HepG2 (cell line): ENCODE measurements at places on chromosomes 13 and 19. TPM values are rescaled to one million over a fixed set of nuclear protein-coding genes. Genes with fewer than 3 reads are reported as not detected.

Gene BCL2L12
- 32.6 and 40.8 TPM in 2 replicates for total RNA-seq

Gene RGL3
- total RNA-seq: 1.2 and 4.2 TPM in 2 replicates

Gene ZSCAN4
- total RNA-seq: 0.56 and 0.60 TPM in 2 replicates

Gene ZNF599
- 5.8 and 9.4 TPM in 2 replicates for total RNA-seq

Gene TNNT1
- total RNA-seq: 1.3 and 1.4 TPM in 2 replicates

Gene DKKL1
- 0.31 TPM in 1 of 2 replicates, not detected in the other for total RNA-seq

DNA sequence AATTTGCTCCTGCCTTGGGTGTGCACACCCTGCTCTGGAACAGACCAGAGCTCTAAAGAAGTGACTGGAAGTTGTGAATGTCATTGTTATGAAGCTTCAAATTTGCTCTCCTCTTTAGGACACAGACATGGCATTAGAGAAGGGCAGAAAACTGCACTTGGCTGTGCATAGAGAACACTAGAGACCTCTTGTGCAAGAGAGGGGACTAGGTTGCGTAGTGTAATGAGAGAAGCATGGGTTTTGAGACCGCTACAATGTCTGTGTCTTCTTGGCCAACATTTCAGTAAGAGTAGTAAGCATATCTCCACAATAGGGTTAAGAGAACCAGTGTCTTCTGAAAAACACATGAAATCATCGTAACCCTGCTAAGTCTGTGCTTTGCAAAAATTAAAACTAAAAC, 423.3 kb downstream of the SPRY2 start:
- H3K4me1 ChIP-seq: no peaks in the 10 kb centered on the region
- no peak overlapping the region for H3K27ac ChIP-seq
- no peak overlapping the region for H3K4me3 ChIP-seq

DNA sequence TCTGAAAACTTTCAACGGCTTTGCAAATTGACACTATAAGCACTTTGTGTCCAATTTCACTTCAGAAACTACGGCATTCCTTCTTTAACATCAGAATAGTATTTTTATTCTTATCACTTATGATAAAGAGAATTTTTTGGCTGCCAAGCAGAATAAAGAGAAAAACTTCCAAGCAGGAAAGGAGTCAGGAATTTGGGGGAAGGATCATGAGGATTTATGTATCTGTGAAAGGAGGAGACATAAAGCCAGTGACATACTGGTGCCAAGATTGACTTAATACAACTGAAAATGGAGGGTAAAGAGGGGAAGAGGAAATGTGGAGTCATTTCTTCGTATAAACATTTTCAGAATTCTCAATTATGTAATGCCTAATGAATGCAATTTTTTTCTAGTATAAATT, 94.7 kb downstream of the RBM26 start:
- no peak for DNase-seq
- H3K27ac ChIP-seq: no peak overlapping the region
- no peaks in the 10 kb centered on the region for H3K36me3 ChIP-seq
- no peak overlapping the region for H3K4me3 ChIP-seq
- no peaks in the 10 kb centered on the region for H3K27me3 ChIP-seq

GRCh38 chr19:10808937-10809649, 26.9 kb downstream of the TMED1 start:
- no peak overlapping the region for H3K4me3 ChIP-seq
- no peak overlapping the region for H3K27ac ChIP-seq
- peaks cover 14% of the 10 kb centered on the region for H3K36me3 ChIP-seq
- H3K4me1 ChIP-seq: peaks cover 22% of the 10 kb centered on the region
- H3K27me3 ChIP-seq: no peaks in the 10 kb centered on the region
- DNase-seq: no peak

DNA sequence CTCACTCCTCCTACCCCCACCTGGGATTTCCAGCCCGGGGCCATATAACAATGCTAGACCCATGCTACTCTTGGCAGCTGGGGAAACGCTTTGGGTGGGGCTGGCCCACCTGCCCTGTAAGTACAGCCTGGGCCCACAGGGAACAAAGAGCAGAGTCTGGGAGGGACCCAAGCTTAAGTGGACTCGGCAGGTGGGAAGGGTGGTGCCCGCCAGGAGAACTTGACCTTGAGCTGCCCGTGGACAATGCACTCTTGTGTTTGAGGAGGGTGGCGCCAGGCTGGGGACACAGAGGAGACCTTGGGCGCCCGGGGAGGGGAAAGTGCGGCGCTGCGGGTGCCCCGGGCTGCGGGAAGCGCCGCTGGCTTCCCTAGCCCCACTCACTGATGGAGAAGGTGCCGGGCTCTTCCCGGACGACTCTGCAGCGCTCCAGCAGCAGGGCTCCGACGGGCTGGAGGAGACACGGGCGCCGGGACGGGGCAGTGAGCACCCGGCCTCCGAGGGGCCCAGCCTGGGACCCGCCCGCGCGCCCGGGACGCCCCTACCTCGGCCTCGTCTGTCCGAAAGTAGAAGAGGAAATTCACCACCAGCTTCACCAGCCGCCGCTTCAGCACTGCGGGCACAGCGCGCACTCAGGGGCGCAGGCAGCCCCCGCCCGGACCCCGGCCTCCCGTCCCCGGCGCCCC, 607 bp downstream of the PLEKHJ1 start:
- H3K27me3 ChIP-seq: no peaks in the 10 kb centered on the region
- H3K4me3 ChIP-seq: peak overlapping the region; percentile 92
- peak; percentile 85 for DNase-seq
- H3K27ac ChIP-seq: peak overlapping the region; percentile 97
- peaks cover 65% of the 10 kb centered on the region for H3K4me1 ChIP-seq
- H3K36me3 ChIP-seq: peaks cover 12% of the 10 kb centered on the region; the same call in 2 of the 3 replicates

DNA sequence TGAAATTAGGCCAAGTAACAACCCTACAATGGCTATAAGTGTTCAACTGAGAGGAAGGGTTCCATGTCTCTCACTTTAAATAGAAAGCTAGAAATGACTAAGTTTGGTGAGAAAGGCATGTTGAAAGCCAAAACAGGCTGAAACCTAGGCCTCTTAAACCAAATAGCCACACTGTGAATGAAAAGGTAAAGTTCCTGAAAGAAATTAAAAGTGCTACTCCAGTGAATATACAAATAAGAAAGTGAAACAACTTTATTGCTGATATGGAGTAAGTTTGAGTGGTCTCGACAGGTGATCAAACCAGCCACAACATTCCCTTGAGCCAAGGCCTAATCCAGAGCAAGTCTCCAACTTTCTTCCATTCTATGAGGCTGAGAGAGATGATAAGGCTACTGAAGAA, 209.6 kb downstream of the KLF12 start:
- no peaks in the 10 kb centered on the region for H3K4me1 ChIP-seq
- H3K36me3 ChIP-seq: no peaks in the 10 kb centered on the region
- DNase-seq: no peak
- H3K27ac ChIP-seq: no peak overlapping the region

GRCh38 chr19:5436106-5436947, 18.9 kb upstream of the ZNRF4 start:
- no peak overlapping the region for H3K4me3 ChIP-seq
- H3K4me1 ChIP-seq: peaks cover 18% of the 10 kb centered on the region
- peaks cover 1% of the 10 kb centered on the region; the same call in 1 of the 2 replicates for H3K27me3 ChIP-seq

- H3K36me3 ChIP-seq: no peaks in the 10 kb centered on the region
- peaks cover under 1% of the 10 kb centered on the region; the same call in 2 of the 3 replicates for H3K27me3 ChIP-seq
- no peak overlapping the region for H3K4me3 ChIP-seq
- H3K4me1 ChIP-seq: no peaks in the 10 kb centered on the region
- H3K27ac ChIP-seq: no peak overlapping the region
Observed at GRCh38 chr19:39765091-39766076, 13.3 kb upstream of the LEUTX start.

DNA sequence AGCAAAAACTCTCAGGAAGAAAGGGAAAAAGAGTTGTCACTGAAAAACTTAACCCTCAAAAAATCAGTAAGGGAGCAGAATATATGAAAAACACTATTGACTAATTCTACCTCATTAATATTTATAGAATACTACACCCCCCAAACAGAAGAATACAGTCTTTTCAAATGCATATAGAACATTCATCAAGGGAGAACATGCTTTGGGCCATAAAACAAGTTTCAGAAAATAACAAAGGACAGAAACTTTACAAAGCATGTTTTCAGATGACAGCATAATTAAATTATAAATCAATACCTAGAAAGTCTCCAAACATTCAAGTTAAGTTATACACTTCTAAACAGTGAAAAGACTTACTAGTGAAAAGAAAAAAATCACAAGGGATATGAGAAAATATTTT, 30.5 kb downstream of the SOHLH2 start:
- no peaks in the 10 kb centered on the region for H3K36me3 ChIP-seq
- no peak overlapping the region for H3K27ac ChIP-seq
- H3K4me1 ChIP-seq: no peaks in the 10 kb centered on the region
- no peak overlapping the region for H3K4me3 ChIP-seq
- H3K27me3 ChIP-seq: no peaks in the 10 kb centered on the region

GRCh38 chr13:98990701-98991100, 12.8 kb upstream of the DOCK9 start:
- no peak for DNase-seq
- no peak overlapping the region for H3K27ac ChIP-seq
- H3K4me1 ChIP-seq: peaks cover 19% of the 10 kb centered on the region
- no peak overlapping the region for H3K4me3 ChIP-seq

DNA sequence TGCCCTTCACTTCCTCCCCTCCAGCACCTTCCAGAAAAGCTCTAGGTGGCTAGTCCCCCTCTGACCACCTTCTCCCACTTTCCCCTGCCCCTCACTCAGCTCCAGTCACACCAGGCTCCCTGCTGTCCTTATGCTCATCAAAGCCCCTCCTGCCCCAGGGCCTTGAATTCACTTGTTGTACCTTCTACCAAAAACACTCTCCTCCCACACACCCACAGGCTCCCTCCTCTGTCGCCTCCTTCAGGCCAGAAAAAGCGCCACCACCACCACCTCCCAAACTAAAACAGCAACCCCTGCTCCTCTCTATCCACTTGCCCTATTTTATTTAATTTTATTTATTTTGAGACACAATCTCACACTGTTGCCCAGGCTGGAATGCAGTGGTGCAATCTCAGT, 4.8 kb upstream of the CEACAM16 start:
- DNase-seq: no peak
- no peak overlapping the region for H3K4me3 ChIP-seq
- no peaks in the 10 kb centered on the region for H3K27me3 ChIP-seq
- peaks cover 100% of the 10 kb centered on the region for H3K4me1 ChIP-seq
